Ascending aorta (tissue), 2 donors: ENCODE measurements at places on chromosomes 5 and 9.

DNA sequence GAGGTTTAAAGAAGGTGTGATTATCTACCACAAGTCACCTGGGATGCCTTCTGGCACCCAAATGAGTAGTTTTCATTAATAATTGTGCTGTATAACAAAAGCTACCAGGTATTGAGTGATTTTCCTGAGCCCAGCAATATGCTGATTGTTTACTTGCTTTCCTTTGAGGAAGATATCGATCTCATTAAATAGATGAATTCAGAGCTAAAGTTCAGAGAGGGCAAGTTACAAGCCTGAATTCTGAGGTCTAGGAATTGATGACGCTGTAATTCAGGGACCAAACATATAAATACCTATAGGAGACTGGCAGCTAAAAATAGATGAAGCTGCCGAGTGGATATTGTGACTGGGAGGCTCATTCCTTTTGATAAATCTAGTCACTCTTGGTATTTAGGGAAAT lies 1.1 kb downstream of the ERCC6L2 start:
- no peak for DNase-seq

GRCh38 chr5:124650147-124650561 lies 96.3 kb downstream of the ZNF608 start:
- DNase-seq = no peak

DNA sequence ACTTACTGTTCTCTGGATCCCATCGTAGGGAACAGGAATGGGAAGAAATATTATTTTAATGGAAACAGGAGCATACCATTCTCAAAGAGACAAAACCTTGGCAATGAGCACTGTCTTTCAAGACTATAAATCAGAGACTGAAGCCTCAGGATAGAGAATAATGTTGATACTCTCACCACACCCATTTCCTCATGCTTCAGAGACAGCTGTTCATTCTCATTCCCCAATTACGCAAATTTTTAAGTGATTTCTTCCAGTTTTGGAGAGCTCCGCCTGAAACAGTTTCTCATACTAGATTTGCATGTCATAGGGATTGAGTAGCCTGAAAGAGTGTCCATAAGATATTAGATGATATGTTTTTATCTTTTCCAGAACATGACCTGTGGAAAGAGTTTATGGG lies 290.5 kb upstream of the RASA1 start:
- no peak for DNase-seq

DNA sequence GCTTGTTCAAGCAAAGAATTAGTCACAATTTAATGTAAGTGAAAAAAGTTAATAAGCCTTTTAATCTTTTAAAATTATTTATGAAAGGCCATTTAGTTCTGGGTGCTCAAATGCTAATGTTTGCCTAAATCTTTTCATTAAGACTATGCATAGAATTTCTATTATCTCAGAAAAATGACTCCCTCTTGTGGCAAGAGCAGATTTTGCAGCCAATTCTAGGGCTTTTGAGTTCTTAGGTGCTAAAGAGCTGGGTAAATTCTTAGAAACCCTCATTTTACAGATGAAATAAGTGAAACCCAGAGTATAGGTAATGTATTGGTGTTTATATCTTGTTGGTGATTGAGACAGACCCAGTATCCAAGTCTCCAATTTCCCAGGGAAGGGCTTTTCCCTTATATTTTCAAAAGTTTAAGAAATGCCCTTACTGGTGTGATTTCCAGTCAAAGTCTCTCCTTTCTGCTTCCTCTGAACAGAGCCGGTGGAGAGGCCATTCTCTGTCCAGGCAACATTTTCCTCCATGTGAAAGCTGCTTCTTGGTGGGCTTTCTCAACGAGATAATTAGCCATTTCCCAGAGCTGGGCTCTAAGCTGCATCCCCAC lies 24.1 kb upstream of the PCSK5 start:
- peak; percentile 73 for DNase-seq

GRCh38 chr5:132182359-132183040 lies 45.2 kb downstream of the P4HA2 start:
- no peak for DNase-seq

DNA sequence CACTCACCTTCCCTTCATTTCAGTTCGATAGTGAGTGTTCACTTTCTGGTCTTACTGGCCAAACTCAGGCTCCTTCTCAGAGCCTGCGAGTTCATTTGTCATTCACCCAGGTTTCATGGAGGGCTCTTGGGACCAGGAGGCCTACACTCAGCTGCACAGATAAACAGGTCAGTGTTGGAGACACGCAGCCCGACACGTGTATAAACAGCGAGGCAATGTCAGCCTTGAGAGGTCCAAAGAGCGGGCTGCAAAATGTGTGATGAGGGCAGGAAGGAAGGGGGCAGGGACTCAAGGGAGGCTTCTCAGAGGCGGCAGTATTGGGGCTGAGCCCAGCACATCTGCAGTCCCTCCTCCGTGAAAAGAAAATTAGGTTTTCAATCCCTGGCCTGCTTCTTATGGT lies 82.6 kb upstream of the ZNF618 start:
- no peak for DNase-seq

- DNase-seq = no peak
Observed at GRCh38 chr5:73370640-73371583, 77.7 kb downstream of the FOXD1 start.
